ENCODE measurements at places on chromosomes 13 and 19.

DNA sequence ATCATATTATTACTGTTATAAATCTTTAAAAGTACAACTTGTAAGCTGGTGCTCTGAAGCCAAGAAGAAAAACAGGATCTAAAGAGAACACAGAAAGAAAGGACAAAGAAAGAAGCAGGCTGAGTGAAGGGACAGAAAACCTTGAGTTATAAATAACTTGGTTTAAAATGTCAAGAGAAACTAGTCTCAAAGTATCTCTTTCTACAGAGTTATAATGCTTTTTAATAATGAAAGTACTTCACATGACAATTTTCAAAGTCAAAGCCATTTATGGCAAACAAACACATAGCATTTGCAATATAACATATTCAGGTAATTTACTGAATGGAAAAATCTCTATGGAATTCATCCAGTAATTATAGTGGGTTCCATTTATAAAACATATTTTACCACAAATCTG is 33.4 kb downstream of the CAB39L start:
- no peak for DNase-seq

DNA sequence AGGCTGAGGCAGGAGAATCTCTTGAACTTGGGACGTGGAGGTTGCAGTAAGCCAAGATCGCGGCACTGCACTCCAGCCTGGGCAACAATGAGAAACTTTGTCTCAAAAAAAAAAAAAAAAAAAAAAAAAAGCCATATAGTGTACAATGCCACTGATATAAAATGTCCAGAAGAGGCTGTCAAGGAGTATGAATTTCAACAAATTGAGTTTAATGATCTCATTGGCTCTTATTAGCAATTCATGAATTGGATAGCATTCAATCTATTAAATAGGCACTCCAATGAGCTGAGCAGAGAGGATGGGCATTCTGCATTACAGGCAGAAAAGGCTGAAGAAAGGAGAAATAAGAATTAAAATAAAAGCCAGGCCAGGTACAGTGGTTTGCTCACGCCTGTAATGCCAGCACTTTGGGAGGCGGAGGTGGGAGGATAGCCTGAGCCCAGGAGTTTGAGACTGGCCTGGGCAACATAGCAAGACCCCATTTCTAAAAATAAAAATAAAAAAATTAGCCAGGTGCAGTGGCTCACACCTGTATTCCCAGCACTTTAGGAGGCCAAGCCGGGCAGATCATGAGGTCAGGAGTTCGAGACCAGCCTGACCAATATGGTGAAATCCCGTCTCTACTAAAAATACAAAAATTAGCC is 757 bp upstream of the LMNB2 start:
- no peak for DNase-seq

GRCh38 chr19:18093439-18094161 is 4.0 kb upstream of the MAST3 start:
- DNase-seq, result no peak

DNA sequence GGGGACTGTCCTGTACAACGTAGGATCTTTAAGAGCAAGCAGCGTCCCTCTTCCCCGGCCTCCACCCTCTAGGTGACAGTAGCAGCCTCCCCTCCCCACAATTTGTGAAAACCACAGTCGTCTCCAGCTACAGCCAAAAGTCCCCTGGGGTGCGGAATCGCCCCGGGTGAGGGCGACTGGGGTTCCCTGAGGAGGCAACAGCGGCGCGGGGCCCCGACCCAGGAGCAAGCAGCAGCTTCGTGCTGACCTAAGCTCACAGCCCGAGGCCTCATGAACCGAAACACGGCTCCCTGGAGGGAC is 322 bp downstream of the ZNF558 start:
- DNase-seq, result no peak

DNA sequence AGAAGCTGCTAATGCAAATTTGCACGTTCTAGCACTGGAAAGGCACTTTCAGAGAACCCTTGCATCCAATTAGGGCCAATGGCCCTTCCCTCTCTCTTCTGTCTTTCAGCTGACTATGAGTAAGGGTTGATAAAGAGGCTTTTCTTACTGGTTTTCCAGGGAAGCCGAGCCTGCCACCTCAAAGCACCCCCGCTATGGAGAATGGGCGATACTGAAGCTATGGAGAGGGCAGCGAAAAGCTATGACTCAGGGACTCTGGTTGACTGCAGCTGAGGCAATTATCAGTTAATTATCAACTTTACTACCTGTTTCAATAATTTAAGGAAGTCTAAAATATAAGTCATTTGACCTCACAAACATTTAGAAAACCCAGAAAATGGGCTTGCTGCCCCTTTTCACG is 115.8 kb downstream of the TRPC4 start:
- peak; percentile 70 for DNase-seq

DNA sequence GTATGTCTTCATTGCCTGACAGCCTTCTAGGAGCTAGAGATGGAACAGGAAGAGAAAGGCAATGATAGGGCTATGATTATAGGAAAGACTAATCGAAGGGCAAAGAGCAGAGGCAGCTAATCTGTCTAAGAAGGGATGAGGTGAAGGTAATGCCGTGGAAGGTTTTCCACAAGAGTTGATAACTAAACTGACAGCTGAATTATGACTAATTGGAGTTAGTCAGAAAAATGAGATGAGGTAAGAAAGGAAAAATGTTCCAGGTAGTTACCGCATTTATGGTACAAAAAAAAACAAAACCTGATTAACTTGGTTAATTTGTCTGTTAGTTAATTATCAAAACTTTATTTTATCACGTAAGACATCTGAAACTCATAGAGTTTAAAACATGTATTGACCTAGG is 260.3 kb downstream of the SLITRK6 start:
- DNase-seq, result no peak

DNA sequence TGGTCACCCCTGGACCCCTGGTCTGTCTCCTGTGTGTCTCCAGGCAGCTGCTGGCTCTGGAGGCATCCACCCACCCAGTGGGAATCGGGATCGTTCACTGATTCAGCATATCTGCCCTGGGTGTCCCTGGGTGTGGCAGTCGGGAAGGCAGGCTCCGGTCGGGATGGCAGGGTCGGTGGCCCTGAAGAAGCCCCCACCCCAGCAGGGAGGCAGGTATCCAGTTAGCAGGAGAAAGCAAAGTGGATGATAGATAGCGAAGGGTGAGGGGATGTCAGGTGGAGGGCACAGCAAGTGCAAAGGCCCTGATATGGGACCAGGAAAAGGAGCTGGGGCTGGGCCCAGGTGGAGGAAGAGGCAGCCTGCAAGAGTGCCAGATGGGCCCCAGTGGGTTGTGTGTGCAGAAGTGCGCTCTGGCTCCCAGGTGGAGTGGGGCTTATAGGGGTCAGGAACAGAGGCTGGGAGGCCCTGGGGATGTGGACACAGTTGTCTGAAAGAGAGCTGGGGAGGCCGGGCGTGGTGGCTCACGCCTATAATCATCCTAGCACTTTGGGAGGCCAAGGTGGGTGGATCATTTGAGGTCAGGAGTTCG is 2.3 kb downstream of the SSBP4 start:
- DNase-seq, result no peak

GRCh38 chr13:99208845-99209527 is 8.3 kb downstream of the UBAC2 start:
- no peak for DNase-seq

GRCh38 chr13:29607465-29607864 is 12.0 kb upstream of the SLC7A1 start:
- no peak for DNase-seq

DNA sequence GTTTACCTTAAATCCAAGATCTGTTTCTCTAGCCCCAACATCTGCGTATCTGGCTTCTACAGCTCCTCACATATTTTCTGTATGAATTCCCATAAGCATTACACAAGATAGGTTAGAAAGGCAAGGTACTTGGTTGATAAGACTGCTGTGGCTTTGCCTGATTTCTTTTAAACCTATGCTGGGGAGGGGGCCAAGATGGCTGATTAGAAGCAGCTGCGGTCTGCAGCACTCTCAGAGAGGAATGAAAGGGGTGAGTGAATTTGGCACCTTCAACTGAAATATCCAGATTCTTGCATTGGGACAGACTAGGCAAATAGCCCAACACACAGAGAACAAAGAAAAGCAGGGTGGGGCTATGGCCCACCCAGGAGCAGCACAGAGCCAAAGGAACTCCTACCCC is 12.2 kb upstream of the DLEU7 start:
- DNase-seq, result no peak

DNA sequence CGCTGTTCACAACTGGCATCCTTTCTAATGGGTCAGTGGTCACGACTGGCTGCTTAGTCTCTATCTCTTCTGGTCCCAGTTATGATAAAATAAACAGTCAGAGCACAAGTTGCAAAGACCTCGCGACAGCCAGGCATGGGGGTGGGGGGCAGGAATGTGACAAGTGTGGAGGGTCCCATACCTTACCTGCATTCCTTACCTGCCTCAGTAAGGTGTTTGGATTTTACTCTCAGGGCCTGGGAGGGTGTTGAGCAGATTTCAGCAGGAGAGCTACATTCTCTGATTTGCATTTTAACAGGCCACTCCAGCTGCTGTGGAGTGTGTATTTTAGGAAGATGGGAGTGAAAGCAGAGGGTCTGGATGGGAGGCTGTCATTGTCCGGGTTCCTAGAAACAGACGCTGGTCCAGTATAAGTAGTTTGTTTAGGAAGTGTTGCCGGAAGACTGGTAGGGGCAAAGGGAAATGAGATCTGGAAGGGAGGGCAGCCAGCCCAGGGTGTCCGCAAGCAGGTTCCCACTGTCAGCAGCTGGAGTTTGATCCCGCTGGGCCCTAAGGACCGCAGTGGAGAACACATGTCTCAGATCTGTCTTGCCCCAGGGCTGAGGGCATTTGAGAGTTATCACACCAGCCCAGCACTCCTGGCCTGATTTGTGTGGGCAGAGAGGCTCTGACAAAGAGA is 920.0 kb downstream of the UQCRFS1 start:
- DNase-seq, result no peak

DNA sequence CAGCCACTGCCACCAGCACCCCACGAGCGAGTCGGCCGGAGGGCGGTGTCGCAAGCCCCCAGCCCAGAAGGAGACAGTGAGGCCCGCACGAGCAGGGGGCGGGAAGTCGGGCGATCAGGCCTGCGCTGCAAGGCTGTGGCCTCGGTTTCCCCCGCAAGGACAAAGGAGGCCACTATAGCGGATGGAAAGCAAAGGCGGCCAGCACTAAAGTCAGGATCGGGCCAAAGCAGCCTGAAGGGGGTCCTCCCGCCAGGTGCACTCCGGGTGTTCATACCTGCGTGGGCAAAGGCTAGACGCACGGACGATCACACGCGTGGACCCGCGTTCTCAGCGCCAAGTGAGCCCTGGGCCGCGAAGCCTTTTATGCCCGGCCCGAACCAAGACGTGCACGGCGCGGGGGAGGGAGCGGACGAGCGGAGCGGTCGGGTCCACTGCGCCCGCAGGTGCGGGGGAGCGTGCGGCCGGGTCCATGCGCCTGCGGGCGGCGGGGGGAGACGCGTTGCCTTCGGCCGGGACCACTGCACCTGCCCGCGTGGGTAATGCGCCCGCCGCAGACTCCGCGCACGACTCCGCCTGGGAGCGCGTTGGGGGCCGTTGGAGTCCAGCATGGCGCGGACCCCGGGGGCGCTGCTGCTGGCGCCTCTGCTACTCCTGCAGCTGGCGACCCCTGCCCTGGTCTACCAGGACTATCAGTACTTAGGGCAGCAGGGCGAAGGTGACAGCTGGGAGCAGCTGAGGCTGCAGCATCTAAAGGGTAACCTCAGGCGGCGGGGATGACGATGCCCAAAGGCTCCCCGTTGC is at the start of the genes PRDX2 and THSD8:
Gene PRDX2 (minus strand): TSS at position 335 of the 801 bp plus-strand sequence. CDS start 539 bp downstream, outside the sequence.
Gene THSD8 (plus strand): TSS at position 604 of the 801 bp plus-strand sequence. CDS start 3 bp downstream, at position 607.
- DNase-seq, result peak; percentile 33

Data from kidney glomerular epithelial cell (primary cell).